ENCODE measurements at places on chromosomes 3 and 15.
A peak's percentile ranks its signal among the peaks of the same experiment; 100 is the strongest.

DNA sequence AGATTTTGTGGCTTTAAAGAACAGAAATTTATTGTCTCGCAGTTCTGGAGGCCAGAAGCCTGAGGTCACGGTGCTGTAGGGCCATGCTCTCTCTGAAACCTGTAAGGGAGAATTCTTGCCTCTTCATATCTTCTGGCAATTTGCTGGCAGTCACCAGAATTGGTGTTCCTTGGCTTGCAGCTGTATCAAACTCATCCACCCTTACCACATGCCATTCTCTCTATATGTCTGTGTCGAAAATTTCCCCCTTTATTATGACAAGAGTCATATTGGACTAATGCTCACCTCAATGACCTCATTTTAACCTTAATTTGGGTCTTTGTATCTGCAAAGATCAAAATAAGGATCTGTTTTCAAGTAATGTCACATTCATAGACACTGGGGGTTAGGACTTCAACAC lies 266.7 kb downstream of the IL20RB start:
- no peak for DNase-seq

GRCh38 chr15:57923306-57923705 lies 142.2 kb downstream of the ALDH1A2 start:
- DNase-seq: peak; percentile 15

DNA sequence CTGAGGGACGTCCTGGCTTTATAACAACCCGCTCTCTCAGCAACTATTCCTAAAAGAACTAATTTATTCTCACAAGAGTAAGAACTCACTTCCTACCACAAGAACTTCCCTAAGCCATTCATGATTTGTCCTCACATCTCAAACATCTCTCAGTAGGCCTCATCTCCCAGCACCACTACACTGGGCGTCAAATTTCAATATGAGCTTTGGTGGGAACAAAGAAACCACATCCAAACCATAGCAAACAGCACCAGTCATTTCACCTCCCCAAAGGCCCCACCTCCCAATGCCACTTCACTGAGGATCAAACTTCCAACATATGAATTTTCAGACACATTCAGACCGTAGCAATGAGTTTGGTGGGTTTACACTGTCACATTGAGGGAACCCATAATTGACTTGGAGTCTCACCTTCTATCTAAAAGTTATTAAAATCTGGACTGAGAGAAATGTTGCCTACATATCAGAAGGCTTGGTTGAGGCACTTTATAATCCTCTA lies 116.4 kb upstream of the AGBL1 start:
- DNase-seq: no peak

- DNase-seq: peak; percentile 22
These were observed 72.6 kb downstream of the ZBTB20 start for GRCh38 chr3:115074502-115074901.

- no peak for DNase-seq
These were observed 7.3 kb upstream of the TNFSF10 start for GRCh38 chr3:172530566-172530965.

- DNase-seq: peak; percentile 98
These were observed 53.1 kb downstream of the SLC4A7 start for GRCh38 chr3:27431116-27431515.

DNA sequence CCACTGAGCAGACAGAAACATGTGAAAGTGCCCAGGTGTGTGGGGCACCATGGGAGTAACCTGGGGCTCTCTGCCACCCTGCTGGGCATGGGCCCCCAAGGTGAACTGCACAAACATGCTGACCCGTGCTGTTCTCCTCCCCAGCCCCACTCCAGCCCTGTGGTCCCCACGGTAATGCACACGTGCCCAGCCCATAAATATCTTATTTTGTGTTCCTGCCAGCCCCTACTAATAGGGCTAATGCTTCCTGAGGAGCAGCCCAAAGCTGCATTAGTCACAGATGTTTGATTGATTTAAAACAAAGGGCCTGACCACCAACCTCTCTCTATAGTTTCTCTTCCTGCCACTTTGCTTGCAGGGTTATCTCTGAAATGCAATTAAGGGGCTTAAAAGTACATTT lies 95.4 kb downstream of the ABHD5 start:
- no peak for DNase-seq

DNA sequence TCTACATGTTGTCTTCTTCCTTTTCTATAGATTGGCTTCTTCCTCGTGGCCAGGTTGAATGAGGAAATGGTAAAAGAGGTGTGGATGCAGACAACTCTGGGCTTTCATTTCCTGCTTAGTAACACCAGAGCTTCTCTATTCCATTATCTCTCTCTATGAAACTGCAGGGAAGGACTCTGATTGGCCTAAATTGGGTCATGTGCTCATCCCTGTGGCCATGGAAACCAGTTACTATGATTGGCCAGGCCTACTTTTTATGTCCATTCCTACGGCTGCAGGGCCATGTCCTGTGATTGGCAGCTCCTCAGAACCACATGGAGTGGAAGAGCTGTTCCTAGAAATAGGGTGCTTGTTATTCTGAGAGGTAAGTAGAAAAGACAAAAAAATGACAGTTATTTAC lies 486.9 kb upstream of the ADAMTS9 start:
- DNase-seq: no peak

- DNase-seq: no peak
These were observed 35.6 kb upstream of the SLC6A1 start for GRCh38 chr3:10956986-10957385.

Measured in astrocyte of the spinal cord (primary cell).